ENCODE measurements at places on chromosomes 1 and 21.

DNA sequence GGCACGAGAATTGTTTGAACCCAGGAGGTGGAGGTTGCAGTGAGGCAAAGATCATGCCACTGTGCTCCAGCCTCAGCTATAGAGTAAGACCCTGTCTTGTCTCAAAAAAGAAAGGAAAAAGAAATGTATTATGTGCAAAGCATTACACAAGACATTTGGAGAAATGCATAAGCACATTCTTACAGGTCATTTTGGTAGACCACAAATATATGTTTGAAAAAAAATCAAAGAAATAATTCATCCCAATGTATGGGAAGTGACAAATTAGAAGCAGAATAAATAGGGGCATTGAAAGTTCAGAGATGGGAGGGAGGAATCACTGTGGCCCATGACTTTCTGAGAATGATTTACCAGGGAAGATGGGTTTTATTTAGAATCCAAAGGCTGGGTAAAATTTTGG lies 283.5 kb upstream of the ADAMTS5 start:
- no peak for DNase-seq

DNA sequence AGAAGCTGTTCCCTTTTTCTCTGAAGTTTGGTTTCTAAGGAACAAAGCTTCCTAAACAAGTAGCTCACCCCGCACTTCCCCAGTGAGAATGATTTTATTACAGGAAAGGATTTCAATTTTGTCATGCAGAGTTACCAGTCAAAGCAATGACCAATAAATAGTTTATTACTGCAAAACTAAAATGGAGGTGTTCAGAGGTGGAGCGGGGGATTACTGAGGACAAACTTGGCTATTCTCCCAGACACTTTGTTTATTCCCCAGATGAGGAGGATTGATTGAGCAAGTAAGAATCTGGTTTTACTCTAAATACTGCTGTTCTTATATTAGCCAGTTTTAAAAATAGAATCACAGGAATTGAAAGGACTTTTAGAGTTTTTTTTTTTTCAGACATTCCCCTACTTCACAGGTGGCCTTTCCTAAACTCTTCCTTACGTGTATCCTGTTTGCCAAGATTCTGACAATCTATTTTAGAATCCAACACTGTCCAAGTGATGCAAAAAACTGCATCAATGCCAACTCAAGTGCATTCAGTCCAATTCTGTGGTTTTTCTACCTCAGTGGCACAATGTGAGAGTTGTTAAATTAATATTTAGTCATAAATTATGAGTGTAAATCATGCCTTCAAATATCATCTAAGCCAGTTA lies 136.1 kb downstream of the TNFSF18 start:
- no peak for DNase-seq

GRCh38 chr1:244435562-244436205 lies 16.0 kb downstream of the ADSS2 start:
- DNase-seq, result no peak

- DNase-seq, result no peak
Measured at GRCh38 chr1:180221462-180221861, 8.6 kb upstream of the LHX4 start.

DNA sequence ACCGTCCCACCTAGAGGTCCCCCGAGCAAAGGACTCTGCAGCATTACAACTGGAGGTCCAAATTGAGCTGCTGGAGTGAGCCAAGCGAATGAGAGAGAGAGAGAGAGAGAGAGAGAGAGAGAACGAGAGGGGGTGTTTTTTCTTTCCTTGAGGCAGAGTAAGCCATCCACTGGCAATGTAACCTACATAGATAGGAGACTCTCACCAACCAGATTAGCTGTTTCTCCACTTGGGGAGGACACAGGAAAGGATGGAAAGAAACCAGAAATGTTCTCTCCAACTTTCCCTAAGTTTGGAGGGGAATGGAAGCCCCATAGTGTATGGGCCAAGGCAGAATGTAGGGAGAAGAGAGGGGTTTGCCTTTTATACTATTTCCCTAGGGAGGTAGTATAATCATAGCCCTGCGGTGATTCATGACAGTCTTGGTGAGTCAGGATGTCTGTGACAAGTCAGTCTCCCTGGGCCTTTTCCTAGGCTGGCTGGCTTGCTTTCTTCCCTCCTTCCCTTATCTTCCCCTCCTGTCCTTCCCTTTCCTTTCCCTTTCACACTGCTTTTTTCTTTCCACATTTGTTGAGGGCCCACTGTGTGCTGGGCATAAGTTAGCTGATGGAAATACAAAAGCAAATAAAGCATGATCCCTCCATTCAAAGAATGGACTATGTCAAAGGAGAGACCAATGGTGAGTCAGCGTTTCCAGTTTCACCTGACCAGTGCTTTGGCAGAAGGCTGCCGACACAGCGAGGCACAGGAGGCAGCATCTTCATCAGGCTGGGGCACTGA lies 7.1 kb downstream of the FNDC7 start:
- DNase-seq, result no peak

DNA sequence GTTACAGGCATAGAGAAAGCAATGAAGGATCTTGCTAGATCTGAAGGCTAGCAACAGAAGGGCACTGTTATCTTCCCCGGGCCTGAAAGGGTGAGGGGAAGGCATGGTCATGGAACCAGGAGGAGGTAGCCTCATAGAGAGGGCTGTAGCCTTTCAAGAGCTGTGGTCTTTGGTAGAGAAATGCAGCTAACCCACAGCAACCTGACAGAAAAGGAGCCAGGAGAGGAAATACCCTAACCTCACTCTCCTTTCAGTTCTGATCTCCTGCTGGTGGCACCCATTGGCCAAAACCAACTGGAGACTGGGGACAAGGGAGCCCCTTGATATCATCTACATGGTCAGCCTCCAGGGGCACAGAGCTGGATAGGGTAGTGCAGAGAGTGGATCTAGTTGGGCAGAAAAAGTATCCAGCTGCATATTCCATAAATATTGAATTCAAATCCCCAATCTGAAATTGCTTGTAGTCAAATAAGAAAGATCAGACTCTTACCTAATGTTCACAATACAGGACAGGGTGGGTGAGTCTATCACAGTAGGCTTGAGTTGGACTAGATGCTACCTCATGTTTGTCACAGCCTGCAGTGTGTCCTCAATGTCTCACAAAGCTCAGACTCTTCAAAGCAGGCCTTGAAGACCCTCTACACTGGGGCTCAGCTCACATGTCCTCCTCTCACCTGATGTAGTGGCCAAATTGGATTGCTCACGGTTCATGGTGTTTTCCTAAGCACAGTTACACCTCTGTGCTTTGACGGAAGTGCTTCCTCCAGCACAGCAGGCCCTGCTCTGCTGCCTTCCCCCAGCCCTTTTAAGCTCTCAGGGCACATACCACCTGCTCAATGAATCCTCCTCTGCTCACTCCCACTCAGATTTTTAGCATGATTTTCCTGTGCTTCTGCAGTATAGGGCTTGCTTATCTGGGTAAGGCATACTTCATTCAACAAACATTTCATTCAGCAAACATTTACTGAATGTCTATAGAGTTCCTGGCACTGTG lies 74.1 kb upstream of the JUN start:
- DNase-seq, result no peak

- DNase-seq, result no peak
Measured at GRCh38 chr21:32328595-32328994, 29.9 kb downstream of the MRAP start.

GRCh38 chr21:40254540-40255465 lies 387.6 kb downstream of the PCP4 start:
- no peak for DNase-seq

DNA sequence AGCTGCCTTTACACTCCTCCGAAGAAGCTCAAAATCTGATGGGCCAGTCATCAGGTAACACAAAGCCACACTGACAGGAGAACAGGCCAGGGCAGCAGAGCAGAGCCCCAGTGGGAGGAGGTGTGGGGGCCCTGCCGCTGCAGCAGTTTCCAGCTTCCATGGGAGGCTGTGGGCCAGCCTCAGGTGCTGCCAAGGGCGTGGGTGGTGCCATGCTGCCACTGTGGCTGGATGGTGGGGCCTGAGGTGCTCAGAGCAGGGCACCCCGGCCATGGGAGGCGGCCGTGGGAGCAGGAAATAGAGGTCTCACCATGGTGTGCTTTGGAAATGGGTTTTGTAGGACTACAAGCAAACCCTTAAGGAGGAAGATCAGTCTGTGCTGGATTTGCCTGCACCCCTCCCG lies 50.8 kb upstream of the COL6A1 start:
- DNase-seq, result no peak

GRCh38 chr21:39363607-39364555 lies 15.0 kb upstream of the HMGN1 start:
- no peak for DNase-seq

DNA sequence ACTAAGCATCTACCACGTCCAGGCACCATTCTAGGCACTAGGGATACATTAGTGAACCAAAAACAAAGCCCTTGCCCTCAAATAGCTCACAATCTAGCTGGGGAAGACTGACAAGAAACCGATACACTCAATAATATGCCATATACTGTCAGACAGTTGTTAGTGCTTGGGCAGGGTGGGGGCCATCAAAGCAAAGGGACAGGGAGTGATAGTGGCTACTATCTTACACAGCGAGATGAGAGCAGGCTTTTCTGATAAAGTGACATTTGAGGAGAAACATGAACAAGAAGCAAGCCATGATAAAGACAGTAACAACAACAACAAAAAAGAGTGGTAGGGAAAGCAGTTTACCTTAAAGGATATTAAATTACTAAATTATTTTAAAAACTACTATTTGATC lies 41.1 kb downstream of the ERO1B start:
- DNase-seq, result no peak

- no peak for DNase-seq
Measured at GRCh38 chr1:221711063-221711577, 30.8 kb downstream of the DUSP10 start.

DNA sequence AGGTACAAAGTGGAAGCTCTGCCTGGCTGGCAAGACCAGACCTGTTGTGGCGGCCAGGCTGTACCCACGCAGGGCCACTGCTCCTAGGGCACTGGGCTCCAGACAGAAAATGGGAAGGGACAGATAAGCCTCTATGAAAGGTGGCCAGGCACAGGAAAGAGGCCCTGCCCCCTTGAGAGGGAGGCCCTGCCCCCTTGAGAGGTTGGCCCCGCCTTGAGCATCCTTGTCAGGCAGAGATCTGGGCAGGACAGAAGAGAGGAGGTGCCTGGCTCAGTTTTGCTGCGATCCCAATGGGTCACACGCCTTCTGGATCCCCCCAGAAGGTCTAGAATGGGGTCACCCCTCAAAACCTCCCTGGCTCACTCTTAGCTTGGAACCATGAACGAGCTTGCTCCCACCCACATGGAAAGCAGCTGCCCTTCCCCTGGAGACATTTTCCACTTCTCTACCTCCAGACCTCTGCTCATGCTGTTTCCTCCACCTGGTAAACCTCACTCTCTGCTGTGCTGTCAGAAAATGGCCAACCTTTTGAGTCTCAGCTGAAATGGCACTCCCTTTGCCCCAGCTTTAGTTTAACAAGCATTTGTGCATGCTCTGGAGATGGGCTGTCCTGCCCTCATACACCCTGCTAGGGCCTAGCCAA lies 17.5 kb upstream of the ECE1 start:
- DNase-seq, result no peak

DNA sequence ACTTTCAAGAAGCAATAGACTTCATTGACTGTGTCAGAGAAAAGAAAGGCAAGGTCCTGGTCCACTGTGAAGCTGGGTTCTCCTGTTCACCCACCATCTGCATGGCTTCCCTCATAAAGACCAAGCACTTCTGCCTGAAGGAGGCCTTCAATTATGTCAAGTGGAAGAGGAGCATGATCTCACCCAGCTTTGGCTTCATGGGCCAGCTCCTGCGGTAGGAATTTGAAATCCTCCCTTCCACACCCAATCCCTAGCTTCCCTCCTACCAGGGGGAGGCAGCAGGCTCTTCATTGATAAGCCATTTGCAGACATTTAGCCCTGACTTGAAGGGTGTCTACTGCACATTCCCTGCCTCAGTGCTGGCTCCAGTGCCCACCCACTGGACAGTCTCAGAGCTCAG lies 84.3 kb upstream of the RHOU start:
- DNase-seq, result no peak

DNA sequence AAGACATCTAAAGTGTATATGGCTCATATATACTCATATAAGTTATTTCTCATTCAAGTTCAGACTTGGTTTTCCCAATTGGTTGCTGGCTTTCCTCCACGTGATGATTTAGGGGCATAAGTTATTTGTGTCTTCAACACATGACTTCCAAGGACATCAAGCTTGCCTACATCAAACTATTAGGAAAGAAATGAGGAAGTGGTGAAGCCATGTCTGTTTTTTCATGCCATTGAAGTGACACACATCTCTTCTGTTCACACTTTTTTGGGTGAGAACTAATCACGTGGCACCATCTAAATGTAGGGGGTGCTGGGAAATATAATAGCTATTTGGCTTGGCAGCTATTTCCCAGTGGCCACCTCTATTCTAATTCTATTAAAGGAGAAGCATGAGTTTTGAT lies 282.1 kb downstream of the OMA1 start:
- no peak for DNase-seq

DNA sequence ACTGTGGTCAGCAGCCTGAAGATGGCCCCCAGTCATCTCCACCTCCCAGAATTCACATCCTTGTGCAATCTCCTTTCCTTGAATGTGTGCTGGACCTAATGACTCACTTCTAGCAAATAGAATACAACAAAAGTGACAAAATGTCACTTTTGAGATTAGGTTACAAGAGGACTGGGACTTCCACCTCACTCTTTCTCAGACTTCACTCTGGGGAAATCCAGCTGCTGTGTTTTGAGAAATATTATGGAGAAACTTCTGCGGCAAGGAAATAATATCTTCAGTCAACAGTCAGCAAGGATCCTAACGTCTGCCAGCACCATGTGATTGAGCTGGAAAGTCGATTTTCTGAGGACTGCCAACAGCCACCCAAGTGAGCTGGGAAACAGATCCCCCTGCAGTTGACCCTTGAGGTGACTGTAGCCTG lies 70.5 kb upstream of the GADD45A start:
- no peak for DNase-seq

DNA sequence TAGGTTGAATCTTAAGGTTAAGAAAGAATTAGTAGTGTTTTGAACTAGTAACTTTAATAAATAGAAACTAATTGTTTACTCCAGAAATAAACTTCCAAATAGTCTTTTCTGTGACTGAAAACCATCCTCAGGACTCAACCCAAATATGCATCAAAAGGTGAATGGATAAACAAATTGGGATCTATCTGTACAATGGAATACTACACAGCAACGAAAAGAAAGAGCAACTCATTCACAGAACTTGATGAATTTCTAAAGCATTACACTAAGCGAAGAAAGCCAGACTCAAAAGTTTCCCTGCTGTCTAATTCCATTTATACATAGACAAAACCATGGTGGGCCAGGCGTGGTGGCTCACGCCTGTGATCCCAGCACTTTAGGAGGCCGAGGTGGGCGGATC lies 25.0 kb downstream of the HEYL start:
- no peak for DNase-seq

- DNase-seq, result no peak
Measured at GRCh38 chr1:230791986-230792564, 44.9 kb downstream of the CAPN9 start.

GRCh38 chr1:221029981-221030649 lies 150.9 kb downstream of the HLX start:
- DNase-seq, result no peak

DNA sequence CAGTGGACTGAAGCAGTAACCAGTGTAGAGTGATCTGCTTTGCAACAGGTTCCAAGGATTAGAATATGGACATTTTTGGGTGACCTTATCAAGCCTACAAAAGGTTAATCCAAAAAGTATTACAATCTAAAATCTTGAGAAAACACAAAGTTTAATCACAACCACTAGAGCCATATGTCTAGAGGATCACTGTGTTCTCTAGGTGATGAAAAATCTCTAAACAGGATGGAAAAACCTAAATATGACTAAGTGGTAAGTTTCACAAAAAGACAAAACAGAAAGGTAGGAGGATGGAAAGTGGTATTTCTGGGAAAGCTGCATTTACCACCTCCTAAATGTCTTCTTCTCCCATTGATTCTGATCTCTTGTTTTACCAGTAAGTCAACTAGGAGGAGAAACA lies 411.1 kb upstream of the CXADR start:
- DNase-seq, result no peak

All from WTC11 (cell line).